ELR (cell line): ENCODE measurements at places on chromosomes 2 and 18.
A peak's percentile ranks its signal among the peaks of the same experiment; 100 is the strongest.

DNA sequence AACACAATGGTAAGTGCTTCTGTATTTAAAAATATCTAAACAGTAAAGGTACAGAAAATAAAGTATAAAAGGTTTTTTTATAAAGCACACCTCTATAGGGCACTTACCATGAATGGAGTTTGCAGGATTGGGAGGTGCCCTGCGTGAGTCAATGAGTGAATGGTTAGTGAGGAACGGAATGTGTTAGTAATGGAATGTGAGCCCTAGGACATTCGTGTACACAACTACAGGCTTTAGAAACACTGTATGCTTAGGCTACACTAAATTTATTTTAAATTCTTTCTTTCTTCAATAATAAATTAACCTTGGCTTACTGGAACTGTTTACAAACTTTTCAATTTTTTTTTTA, 337.9 kb upstream of the SLC39A10 start:
- DNase-seq = peak; percentile 92

DNA sequence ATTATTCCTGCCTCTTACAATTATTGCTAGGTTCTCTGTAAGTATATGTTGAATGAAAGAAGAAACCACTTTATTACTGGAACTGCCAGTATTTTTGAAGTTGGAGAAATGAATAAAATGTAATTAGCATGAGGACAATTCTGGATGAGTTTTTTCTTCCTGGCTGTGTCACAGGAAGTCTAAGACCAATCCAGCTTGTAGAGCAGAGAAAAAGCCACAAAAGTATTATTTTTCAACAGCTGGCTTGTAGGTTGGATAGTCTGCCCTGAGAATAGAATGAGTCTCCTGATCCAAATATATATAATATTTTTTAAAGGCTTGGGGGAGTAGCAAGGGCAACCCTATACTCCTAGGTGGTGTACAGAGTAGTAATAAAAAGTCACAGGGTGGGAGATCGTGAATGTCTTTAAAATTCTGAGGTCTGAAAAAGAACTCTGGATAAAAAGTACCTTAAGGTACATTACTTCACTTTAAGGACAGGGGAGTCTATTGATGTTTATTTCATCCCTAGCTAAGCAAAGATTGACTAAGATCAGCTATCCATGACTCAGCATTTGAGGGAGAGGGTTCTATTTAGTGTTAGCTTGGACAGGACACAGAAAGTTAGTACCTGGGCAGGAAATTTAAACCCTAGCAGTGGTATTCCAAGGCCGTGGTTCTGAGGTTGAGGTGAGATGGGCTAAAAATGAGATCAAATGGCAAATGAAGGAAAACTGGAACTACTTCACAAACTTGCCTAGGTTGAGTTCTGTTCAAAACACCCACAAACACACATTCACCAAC, 31.7 kb downstream of the SLC40A1 start:
- DNase-seq = peak; percentile 22

DNA sequence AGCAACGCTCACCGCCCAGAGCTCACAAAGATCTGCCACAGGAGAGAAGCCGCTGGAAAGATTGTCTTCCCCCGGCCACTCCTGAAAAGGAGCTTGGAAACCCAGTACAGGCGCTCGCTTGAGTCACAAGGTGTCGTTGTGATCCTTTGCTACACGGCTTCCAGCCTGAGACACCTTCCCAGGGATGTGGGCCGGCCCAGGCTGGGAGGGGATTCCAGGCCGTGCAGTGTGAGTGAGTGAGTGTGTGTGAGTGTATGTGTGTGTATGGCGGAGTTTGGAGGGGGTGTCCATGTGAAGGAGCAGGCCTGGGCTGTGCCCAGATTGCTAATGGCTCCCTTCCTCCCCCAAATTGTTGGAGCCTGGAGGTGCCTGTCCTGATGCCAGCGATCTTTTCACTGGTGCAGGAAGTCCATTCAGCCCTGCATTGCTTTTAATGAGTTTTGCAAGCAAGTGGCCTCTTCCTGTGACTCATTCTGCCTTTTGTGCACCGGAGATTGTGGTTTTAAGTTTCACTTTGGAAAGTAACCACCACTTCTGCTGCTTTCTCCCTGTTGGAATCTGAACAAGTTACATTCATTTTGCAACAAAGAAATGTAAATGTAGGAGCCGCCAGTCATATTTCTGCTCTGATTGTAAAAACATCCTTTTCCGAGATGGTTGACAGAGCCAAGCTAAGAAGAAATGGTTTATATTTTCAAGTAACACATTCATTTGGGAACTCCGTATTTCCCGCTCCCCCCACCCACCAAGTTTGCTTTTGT, 83.7 kb downstream of the LPIN1 start:
- peak; percentile 97 for DNase-seq

DNA sequence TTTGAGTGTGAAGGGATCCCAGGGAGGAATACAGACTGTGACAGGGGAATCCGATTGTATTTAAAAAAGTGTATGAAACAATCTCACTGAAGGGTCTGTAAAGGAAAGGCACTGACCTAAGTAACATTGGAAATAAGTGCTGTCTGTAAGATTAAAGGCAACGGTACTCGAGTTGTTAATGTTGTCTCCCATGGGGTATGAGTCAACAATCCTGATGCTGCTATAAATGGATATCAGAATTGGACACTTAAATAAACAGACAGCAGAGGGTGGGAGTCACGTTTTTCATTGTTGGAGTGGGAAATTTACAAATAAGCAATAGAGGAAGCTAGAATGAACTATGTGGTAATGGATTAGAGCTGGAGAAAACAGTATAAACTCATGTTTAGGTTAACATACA, 452.4 kb upstream of the RGPD4 start:
- no peak for DNase-seq

GRCh38 chr18:44325903-44326635, 354.6 kb upstream of the SETBP1 start:
- DNase-seq = peak; percentile 28
